ENCODE measurements at places on chromosomes 16 and 17. TPM values are rescaled to one million over a fixed set of nuclear protein-coding genes. Genes with fewer than 3 reads are reported as not detected.

PPL gene
- 46.3 TPM for total RNA-seq

KRT25 gene
- not detected for total RNA-seq

CFAP52 gene
- 0.63 TPM for total RNA-seq

GRB7 gene
- 0.16 TPM for total RNA-seq

Measured in bronchial smooth muscle cell (primary cell).